GM13976 (cell line): ENCODE measurements at places on chromosomes 3 and 15.

- DNase-seq = no peak
Observed at GRCh38 chr3:47098910-47099309, 65.0 kb downstream of the SETD2 start.

DNA sequence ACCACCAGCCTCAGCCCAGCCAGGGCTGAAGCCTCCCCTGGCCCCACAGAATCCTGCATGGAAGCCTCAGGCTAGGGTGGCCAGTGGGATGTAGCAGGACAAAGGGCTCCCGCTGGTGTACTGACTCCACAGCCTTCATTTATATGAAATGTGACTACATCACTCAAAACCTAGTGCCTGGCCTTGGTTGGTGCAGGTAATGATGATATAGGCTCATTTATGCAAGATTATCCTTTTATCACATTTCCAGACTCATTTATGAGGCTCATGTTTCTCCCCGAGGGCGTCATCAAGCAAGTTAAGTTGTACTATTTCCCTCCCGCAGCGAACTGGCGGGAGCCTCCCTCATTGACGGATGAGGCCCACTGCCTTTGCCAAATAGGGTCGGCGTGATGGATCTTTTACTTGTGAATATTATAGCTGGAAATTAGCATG is 179.1 kb upstream of the SMAD3 start:
- no peak for DNase-seq

DNA sequence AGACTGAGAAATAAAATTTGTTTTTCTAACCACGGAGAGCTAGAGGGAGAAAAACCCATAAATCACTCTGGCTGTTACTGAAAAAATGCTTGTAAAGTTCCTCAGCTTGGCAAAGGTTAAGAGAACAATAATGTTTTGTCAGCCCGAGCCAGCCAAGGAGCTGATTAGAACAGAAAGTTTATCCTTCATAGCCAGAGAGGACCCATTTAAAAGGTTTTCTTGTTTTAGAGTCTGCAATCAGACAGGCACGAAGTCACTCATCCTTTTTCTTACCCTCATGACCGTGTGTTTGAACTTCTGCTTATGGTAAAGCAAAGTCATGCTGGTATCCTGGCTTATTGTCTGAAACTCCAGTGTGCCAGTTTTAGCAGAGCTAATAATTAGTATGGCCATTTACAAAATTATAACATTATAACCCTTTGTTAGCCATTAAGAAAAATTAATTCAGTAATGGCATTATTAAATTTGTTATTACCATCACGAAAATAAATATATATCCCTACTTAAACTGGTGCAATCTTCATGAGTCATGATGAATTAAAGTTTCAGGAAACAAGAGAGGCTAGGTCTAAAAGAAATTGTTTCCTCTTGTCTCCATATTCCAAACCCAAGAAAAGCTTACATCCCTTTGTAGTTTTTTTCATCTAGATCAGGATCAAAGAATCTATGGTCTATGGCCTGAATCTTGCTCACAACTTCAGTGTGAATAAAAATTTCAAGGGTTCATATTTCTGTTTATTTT is 13.5 kb upstream of the STXBP5L start:
- no peak for DNase-seq

DNA sequence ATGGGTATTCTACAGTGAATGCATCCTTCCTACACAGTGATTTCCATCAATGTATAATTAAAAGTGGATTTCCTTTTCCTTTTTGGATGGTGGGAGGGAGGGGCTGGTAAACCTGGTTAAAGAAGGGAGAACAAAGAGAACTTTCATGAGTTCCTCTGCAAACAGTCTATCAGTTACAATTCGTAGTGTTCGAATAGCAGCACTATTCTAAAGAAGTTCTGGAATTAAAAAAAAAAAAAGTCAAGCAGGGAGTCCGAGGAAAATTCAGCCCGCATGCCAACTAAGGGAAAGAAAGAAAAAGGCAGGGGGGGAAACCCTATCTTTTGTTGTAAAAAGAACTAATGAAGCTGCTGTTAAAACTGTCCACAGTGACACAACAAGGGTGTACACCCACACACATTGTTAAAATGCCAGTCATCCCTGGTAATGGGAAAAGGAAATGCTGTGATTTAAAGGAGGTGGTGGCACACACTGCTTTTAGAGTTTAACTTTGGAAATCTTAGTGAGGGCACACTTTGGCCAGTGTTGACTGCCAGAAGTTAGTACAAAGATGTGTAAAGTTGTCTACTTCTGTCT is 521.2 kb downstream of the ZIC1 start:
- DNase-seq = no peak

DNA sequence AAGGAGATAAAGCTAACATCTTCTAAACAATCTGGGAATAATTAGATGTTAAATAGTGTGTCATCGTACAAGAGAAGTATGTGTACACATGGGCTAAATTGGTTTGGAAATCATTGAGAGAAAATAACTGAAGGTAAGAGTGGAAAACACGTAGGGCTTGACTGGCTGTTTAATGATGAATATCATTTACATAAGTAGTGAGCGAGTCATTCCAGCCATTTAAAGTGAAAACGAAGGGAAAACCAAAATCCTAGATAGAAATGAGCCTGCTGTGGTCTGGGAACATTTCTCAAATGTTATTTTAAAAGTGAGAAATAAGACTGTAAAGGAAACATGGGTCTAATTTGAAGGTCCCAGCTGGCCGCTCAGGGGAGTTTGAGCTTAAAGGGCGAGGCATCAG is 41.9 kb upstream of the KCNMB2 start:
- no peak for DNase-seq

DNA sequence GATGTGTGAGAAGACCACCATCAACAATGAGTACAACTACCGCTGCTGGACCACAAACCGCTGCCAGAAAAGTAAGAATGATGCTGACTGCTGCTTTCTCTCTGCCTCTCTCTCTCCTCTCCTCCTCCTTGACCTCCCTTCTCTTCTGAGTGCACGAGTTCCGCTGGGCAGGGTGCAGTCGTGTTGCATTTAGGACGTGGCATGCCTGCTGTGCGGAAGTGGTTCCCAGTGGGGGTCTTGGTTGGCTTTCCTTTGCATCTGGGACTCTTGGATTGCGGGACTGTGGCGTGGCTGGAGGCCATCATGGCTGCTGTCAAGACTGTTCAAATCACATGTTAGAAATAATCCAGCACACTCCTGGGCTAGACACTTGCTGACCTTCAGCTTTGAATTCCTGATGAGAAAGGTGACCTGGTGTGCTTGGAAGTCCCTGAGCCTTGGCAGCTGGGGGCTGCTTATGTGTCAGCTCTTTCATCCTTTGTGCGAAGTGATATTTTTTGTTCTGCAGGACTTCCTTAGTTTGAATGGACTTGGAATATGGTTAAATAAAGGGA is 59.8 kb downstream of the IGF1R start:
- DNase-seq = no peak

DNA sequence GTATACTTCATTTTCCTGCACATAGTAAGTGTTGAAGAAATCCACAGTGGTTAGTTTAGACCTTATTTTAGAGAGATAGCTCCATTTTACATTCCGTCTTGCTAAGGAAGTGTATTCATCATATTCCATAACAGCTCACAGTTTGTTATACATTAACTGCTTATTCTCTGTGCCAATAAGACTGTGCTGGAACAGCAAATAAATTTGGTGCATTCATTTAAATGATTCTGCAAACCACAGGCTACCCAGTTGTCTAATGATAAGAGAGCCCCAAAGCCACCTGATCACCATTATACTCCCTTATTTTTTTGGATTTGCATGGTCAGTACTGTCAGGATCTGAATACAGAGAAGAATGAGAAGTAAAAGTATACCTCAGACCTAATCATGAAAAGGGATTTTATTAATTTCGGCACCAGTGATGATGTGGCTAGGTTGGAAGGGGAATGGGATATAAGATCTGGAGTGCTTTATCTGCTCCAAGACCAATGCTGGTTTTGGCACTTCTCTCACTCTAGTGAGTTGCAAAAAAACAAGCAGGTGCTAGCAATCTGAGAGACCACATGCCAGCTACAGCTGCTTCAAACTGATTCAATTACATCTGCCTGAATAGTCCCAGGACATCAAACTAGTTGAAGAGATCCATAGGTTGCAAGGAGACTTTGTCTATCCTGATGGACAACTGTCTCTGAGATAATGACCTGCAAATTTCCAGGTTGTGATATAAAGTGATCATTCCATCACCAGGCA is 254.8 kb downstream of the ZBTB20 start:
- no peak for DNase-seq

GRCh38 chr3:172303181-172303580 is 145.1 kb downstream of the GHSR start:
- DNase-seq = no peak

DNA sequence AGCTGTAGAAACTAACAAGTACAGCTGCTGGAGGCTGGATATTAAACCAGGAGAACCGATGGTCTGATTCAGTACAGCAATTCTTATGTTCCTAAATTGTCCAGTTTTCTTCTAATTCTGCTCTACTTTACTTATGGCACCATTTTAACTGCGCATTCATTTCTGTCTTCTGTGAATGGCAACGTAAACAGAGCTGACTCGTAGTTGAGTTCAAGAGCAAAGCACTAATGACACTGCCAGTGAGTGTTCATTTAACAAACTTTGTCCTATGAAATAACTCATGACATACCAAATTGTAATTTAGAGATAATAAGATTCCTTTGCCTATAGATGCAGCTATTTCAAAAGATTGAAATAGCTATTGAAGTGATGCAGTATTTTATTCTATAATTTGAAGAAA is 48.7 kb downstream of the BCHE start:
- no peak for DNase-seq

DNA sequence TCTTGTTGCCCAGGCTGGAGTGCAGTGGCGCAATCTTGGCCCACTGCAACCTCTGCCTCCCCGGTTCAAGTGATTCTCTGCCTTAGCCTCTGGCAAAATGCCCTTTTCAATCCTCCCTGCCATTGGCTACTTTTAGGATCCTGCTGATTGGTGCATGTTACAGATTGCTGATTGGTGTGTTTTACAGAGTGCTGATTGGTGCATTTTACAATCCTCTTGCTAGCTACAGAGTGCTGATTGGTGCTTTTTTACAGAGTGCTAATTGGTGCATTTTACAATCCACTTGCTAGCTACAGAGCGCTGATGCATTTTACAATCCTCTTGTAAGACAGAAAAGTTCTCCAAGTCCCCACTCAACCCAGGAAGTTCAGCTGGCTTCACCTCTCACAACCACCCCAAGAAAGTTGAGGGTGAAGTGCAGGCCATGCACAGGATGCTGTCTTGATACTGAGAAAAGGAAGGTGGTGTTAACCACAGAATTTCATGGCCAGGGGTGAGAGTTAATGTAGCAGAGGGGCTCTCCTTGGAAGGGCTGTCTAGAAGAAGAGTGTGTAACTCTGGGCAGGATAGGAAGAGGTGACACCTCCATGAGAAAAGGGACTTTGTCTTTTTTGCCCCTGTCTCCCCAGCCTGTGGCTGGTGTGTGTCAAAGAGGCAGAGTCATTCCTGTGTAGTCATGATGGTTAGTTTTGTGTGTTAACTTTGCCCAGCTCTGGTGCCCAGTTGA is 145.9 kb downstream of the APBA2 start:
- DNase-seq = no peak

DNA sequence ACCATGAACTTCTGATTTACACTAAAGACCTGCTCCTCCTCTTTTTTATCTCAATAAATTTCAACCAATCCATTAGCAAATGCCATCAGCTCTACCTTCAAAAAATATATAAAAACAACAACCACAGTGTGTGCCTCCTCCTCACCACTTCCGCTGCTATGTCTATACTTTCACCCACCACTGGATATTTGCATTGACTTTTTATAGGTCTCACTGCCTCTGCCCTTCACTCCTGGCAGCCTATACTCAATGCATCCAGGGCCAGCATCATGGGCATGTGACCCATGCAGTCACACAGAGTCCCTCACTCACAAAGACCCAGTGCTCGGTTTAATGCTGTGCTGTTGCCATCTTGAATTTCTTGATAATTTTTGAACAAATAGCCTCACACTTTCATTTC is 53.5 kb upstream of the CCDC54 start:
- DNase-seq = no peak

GRCh38 chr15:56467616-56468015 is 2.7 kb upstream of the MNS1 start:
- DNase-seq = no peak

- no peak for DNase-seq
Observed at GRCh38 chr15:36948982-36949381, 151.4 kb downstream of the MEIS2 start.

DNA sequence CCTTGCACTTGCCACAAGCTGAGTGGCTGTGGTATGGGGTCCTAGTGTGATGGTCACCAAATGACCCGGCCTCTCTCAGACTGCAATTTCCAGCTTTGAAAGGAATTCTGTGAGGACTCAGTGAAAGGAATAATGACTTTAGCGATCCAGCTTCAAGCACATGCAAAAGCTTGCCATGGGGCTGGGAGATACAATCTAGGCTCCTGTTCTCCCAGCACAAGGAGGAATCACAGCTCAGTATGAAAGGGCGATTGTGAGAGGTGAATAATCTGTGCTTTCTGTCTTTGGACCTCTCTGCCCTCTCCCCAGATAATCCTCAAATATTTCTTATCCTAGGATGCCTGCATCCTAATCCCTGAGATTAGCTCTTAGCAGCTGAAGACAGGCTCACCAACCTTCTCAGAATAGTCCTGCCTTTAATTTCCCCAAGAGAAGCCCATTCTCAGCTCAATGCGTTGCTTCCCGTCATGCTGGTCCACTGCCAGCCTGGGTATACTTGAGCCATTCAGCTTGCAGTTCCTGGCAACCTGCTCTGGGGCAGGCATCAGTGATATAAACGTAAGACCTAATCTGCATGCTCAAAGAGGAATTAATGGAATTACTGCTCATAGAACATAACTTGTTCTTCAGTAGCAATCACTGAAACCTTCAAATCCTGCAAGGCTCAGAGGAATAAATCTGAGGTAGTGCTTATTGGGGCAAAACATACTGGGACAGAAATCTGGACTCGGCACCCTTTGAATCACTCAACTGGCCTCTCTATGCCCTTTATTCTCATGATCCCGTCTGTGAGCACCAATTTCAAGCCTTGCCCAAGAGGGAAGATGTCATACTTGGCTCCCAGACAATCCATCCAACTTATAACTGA is 15.1 kb downstream of the TLNRD1 start:
- DNase-seq = no peak

- DNase-seq = no peak
Observed at GRCh38 chr15:35958021-35958420, 412.1 kb upstream of the DPH6 start.

- no peak for DNase-seq
Observed at GRCh38 chr15:33994005-33994615, 25.8 kb downstream of the CHRM5 start.
